ENCODE measurements at places on chromosomes 2 and 18. TPM values are rescaled to one million over a fixed set of nuclear protein-coding genes. Genes with fewer than 3 reads are reported as not detected.

Gene ACVR1C
- total RNA-seq: not detected

Gene ERICH2
- not detected for total RNA-seq

Gene TM4SF20
- not detected for total RNA-seq

Gene SMARCAL1
- total RNA-seq: 23.7 TPM

Gene ZSCAN30
- 27.4 TPM for total RNA-seq
